Renal pelvis (tissue), 12 donors: ENCODE measurements at places on chromosomes 5 and 9. TPM values are rescaled to one million over a fixed set of nuclear protein-coding genes. Genes with fewer than 3 reads are reported as not detected.

RELL2 gene
- 1.8 TPM for polyA plus RNA-seq

IFNK gene
- polyA plus RNA-seq = not detected

SPINK4 gene
- polyA plus RNA-seq = not detected

FBP2 gene
- not detected for polyA plus RNA-seq

CKS2 gene
- polyA plus RNA-seq = 109 TPM

ECPAS gene
- polyA plus RNA-seq = 77.7 TPM

GADD45G gene
- polyA plus RNA-seq = 4.3 TPM

SPOCK1 gene
- 9.5 TPM for polyA plus RNA-seq

LURAP1L gene
- 19.0 TPM for polyA plus RNA-seq

CER1 gene
- 1.1 TPM for polyA plus RNA-seq

PDZD2 gene
- polyA plus RNA-seq = 21.4 TPM

- no peak for DNase-seq
Observed at GRCh38 chr5:50886657-50887345, 220.4 kb downstream of the PARP8 start.

DNA sequence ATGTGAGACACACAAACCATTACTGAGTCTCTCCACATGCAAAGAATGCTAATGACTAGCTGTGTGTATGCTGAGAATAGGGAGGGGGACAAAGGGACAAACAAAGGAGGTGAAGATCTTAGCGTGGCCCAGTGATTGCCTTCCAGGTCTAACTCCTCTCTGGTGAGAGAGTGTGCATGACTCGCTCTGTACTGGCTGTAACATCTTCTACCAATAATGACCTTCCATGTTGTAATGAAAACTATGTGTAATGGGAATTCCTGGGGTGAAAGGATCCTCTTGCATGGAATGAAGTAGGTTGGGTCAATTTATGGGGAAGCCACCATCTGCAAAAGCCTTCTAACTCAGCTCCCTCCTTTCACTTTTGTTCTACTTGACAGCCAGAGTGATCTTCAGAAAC lies 24.4 kb upstream of the GPR151 start:
- no peak for DNase-seq

DNA sequence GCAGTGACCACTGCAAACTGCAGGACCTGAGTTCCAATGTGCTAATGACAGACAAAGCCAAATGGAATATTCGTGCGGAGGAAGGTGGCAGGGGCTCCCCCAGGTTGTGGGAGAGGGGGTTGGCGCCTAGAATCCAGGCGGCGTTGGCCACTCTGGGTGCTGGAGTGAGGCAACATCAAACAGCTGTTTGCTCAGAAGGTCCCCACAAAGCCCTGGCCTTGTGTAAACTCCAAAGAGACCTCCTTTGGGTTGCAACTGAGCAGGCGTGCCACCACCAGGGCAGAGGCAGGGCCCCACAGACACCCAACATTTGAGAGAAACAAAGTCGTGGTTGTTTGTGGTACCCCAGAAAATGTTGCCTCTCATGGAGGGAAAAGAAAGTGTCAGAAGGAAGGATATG lies 14.5 kb downstream of the STKLD1 start:
- DNase-seq = no peak

GRCh38 chr5:81838307-81838906 lies 87.5 kb upstream of the SSBP2 start:
- DNase-seq = no peak

DNA sequence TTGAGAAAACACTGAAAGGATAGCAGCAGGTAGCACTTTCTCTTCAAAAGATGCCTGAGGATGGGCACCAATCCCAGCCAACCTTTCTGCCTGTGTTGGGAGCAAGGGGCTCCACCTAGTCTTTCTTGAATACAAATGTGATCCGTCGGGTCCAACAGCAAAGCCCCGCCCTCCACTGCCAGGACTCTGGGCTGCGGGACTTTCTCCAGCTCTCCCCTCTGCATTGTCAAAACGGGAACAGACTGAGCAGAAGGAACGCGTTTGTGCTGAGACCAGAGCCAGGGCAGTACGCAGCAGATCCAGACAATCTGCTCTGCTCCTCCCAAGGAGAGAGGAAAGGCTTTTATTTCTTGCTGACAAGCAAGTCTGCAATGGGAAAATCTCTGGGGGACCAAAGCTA lies 139.7 kb downstream of the SEC61B start:
- no peak for DNase-seq

- DNase-seq = no peak
Observed at GRCh38 chr5:68457285-68457684, 241.7 kb downstream of the PIK3R1 start.

DNA sequence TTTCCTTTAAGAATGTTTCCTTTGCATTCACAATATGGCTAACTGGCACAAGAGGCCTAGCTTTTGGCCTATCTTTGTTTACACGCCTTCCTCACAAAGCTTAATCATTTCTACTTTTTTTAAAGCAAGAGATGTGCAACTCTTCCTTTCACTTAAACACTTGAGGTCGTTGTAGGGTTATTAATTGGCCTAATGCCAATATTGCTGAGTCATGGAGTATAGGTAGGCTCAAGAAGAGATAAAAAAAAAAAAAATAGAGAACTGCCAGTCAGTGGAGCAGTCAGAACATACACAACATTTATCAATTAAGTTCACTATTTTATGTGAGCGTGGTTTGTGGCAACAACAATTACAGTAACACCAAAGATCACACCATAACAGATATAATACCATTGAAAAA lies 5.9 kb downstream of the FKBP15 start:
- DNase-seq = no peak

- peak; percentile 49 for DNase-seq
Observed at GRCh38 chr9:91043811-91044175, 242.2 kb downstream of the SYK start.

- no peak for DNase-seq
Observed at GRCh38 chr5:41312478-41313060, 99.2 kb upstream of the C6 start.

DNA sequence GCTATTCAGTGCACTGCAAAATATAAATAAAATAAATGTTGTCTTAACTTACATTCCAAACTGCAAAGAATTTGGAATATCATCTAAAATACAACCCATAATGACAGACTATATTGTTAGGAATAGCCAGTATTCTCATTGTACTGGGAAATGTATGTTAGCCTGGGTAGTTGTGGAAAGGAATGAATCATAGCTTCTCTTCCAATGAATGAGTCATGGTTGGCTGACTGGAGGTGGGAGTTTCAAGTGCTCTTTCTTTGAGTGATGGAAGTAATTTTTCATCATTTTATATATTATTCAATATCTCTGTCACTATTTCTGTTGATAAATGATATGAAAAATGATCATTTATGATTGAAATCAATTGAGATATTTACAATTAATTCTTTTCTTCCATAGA lies 158.6 kb upstream of the ARRDC3 start:
- DNase-seq = no peak

- DNase-seq = no peak
Observed at GRCh38 chr9:133340256-133340655, 4.3 kb upstream of the SURF6 start.

DNA sequence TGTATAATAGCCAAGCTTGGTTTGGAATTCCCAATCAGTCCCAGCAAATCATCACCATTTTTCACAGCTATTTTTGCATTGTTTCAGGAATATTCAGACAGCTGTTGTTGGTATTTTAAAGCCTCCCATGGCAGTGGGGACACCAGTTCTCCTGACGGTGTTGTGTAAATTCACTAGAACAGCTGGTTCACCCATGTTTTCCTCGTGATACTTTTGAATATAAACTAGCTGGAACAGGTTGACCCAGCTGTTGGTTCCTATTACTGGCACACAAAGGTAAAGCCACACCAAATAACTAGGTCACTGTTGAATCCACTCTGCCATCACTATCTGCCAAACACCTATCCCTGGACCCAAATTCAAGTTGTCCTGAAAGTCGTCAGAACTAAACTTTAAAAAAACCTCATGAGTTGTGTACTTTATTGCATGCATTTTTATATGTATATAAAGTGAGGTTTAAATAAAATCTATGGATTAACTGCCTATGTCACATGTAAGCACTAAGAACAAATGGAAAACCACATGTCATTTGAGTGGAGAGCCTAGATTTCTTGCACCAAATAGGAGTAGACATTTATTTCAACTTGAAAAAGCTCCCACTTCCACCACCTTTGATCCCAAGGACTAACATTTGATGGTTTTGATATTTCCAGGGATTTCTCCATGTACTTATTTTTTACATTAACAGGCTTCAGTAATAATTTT lies 121.9 kb upstream of the PIK3R1 start:
- DNase-seq = no peak

DNA sequence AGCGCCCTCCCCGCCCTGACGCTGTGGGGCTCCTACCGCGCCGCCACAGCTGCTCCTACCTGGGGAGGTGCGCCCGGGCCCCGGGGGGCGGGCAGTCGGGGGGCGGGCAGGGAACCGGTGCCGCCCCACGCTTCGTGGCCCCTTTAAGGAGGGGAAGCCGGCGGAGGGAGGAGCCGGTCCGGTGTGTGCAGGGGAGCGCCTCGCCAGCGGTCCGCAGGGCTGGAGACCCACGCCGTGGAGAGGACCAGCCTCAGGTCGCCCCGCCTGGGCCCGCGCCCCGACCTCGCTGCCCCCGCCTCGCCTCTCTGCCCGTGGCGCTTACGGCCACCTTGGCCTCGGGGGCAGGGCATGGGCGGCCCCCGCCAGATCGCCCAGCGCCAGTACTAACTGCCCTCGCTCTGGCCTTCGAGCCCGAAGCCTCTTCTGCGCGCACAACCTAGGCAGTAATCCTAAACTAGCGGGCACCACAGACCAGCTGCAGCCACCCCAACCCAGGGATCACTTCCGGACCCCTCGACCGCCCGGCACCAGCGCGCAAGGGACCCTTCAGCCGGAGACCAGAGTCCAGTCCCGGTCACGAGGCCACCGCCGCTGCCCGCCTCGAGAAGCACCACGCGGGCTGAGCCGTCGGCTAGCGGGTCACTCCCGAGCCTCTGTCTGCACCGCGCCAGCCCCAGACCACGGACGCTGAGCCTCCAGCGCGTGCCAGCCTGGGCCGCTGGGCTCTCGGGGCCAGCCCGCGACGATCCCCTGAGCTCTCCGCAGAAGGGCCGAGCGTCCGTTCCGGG lies at the start of gene FOXE1:
FOXE1 (plus strand) TSS at position 171 of the 788 bp plus-strand sequence. CDS start 689 bp downstream, outside the sequence.
- no peak for DNase-seq

- no peak for DNase-seq
Observed at GRCh38 chr9:96378187-96378586, 5.3 kb downstream of the SLC35D2 start.

DNA sequence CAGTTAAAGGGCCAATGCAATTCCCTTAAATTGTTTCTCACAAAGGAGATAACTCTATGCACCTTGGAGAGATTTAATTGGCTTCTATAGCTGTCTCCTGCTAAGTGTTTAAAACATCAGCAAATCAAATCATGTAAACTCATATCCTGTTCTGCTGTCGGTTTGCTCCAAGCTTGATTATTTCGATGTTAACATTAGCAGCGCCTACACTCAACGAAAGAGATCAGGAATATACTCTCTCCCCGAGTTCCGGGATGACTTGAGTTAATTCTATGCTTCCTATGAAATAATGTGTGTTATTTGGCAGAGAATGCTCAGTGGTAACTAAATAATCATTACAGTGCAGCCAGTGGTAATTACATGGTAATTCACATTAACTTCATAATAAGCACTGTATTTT lies 338.6 kb downstream of the EBF1 start:
- DNase-seq = no peak

DNA sequence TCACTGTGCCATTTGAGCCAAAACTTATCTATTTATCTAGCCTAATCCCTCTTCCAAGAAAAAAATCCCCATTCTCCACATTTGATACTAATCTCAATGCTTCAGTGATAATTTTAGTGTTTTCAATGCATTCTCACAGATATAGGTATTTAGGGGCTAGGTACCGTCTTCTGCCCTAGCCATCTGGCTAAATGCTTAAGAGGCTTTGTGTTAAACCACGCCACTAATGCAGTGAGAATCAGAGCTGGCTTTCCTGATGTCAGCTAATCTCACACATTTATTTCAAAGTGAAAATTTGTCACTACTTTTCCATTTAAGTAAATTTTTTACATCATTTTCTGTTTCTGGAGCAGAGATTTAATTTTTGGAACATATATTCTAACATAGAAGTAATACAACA lies 479.7 kb downstream of the MAN2A1 start:
- no peak for DNase-seq

DNA sequence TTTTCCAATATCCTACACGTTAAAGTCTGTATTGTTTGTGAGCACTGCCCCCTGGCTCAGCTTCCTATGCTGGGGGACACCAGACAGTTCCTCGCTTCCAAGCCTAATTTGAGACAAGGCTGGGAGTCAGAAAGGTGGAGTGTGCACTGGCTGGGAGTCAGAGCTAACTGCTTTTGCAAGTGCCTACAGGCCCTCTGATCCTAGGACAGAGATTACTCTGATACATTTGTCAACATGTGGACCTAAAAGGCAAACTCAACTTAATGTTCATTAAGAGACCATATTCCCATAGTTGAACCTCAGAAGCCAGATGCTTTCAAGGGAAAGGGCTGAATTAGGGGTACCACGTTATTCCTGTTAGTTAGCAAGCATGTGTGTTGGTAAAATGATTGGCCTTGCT lies 80.8 kb downstream of the NIPSNAP3B start:
- DNase-seq = no peak

- DNase-seq = no peak
Observed at GRCh38 chr9:116027096-116027495, 126.5 kb upstream of the PAPPA start.

GRCh38 chr5:8505196-8505595 lies 636.2 kb downstream of the MTRR start:
- no peak for DNase-seq

DNA sequence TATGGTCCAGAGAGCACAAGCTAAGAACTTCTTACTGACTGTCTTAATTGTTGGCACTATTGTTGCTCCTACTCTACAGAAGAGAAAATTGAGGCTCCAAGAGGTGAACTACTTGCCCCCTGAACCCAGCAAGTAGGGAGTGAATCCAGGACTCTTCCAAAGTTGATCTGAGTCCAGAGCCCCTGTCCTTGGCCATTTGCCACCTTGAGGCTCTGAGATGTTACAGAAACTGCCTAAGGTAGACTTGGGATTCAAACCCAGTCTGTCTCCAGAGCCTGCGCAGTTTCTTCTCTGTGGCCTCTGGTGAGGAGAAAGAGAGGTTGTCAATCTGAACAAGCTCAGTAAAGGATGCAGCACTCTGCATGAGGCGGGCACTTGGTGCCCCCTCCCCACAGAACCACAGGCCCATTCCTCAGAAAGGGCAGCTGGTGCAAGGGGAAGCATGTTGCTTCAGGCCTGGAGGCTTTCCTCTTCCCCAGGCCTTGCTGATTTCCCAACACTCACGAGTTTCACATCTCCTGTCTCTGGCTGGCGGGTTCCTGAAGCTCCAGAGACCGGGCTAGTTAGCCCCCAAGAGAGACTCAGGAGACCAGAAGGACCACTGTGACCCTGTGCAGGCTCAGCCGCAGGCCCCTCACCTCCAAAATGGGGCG lies 2.9 kb upstream of the LCP2 start:
- no peak for DNase-seq

- no peak for DNase-seq
Observed at GRCh38 chr5:174529925-174530681, 194.3 kb upstream of the MSX2 start.

DNA sequence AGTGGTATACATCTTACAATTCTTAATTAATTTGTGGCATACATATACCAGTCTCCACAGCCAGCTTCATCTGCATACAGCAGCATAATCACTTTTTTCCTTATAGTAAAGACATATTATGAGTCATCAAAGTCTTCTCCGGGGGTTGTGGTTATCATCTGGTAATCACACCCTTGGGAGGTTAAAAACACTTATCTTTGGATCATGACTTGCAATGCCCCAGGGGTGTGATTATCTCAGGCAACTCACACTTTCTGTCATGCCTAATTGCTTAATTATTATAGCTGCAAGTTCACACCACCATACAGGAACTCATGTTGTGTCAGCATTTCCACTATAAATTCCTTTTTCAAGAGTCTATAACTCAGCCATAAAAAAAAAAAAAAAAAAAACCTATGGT lies 218.4 kb downstream of the ANXA1 start:
- no peak for DNase-seq

- DNase-seq = no peak
Observed at GRCh38 chr9:131682261-131682660, 57.6 kb downstream of the RAPGEF1 start.
